ENCODE measurements at places on chromosomes 11 and 22.

DNA sequence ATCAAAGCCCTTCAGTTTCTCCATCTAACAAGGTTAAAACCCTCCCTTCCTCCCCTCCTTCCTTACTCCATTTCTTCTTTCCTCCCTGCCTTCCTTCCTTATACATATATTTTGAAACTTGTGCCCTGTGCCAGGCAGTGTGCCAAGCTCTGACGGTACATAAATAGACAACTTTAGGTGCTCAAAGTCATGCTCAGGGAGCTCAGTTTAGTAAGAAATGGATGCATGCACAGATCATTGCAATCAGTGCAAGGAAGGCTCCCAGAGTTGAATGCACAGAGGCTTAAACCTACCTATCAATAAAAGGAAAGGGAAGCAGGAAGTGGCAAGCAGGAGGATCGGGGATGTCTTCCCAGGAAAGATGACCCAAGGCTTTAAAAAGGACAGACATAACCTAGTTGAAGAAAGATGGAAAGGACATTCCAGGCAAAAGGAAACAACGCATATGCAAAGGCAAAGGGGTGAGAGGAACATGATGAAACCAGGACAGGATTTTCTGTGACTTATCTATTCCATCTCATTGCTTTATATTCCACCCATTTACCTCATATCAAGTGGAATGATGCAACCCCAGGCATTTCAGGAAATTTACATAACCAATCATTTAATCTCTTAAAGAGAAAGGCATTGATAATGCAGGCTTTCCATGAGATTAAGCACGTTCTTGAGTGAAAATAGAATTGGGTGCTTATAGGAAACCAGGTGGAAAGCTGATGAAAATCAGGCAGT lies 13.2 kb downstream of the FZD4 start:
- no peak for DNase-seq

GRCh38 chr22:47225080-47225930 lies 462.9 kb downstream of the TBC1D22A start:
- no peak for DNase-seq

- DNase-seq = no peak
These were observed 207.1 kb downstream of the CTTN start for GRCh38 chr11:70605468-70605815.

DNA sequence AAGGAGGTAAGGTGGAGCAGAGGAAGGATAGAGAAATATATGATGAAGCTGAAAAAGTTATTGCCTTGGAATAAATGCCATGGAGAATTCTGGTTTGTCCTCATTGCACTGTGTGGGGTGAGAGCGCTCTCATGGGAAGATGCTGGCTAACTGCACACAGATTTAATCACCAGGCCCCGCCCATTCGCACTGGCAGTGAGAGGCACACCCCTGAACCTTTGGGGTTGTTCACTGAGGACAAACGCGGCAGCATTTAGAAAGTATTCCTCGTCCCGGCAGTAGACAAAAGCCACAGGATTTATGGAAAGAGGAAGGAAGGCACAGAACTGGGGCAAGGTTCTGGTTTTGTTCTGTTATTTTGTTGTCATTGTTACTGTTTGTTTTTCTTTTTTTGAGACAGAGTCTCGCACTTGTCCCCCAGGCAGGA lies 70.2 kb downstream of the MED15 start:
- no peak for DNase-seq

GRCh38 chr11:83068568-83068967 lies 3.1 kb downstream of the RAB30 start:
- no peak for DNase-seq

DNA sequence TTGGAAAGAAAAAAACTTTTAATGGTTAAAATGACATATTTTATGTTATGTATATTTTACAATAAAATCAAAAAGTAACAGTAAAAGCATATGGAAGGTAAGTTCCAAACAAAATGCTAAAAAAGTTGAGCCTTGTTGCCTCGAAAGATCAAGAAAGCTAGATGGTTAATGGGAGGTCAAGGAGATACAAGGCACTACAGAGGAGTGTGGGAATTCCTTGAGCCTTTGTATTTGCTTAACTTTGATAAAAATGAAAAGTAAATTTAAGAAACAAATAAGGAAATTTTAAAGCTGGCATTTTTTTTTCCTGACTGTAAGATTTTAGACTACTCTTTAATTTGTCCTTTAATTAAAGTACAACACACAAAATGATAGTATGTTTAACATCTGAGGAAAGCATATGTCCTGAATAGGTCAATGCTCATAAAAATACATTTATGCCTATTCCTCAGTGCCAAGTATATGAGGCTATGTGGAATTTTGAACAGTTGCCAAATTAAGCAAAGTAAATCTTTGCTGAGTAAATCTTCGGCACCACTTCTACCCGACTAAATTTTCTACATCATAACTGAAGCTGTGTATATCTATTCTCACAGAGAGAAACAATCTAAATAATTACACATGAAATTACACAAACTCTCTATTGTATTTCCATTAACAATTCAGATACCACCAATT lies 108.8 kb downstream of the TTC28 start:
- DNase-seq = no peak

GRCh38 chr11:129436573-129436972 lies 60.9 kb downstream of the BARX2 start:
- no peak for DNase-seq

DNA sequence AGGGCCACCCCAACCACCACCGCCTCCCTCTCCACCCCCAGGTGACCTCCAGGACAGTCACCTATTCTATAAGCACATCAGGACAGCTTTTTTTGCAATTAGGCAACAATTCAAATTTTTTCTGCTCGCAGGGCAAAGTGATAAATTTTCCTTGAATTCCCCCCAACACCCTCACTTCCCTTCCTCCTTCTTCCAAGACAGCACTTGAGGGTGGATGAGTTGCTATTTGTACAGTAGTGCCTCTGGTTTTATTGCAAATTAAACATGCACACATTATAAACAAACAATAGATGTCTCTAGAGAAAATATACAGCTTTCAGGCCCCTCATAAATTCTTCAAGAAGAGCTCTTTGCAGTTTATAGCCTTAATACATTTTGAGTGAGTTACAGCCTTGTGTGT lies 80.9 kb upstream of the USP47 start:
- no peak for DNase-seq

GRCh38 chr11:44963136-44963535 lies 12.5 kb upstream of the TP53I11 start:
- DNase-seq = no peak

Measured in activated T-helper 1 cell treated with Interleukin-2 at 50 U/mL for 16 hours (primary cell).